ENCODE measurements at places on chromosomes 4 and X.

- H3K4me1 ChIP-seq: no peaks in the 10 kb centered on the region
- no peak for DNase-seq
- H3K36me3 ChIP-seq: no peaks in the 10 kb centered on the region
- no peaks in the 10 kb centered on the region for H3K27me3 ChIP-seq
Measured at GRCh38 chr4:84309191-84309590, 189.9 kb downstream of the NKX6-1 start.

DNA sequence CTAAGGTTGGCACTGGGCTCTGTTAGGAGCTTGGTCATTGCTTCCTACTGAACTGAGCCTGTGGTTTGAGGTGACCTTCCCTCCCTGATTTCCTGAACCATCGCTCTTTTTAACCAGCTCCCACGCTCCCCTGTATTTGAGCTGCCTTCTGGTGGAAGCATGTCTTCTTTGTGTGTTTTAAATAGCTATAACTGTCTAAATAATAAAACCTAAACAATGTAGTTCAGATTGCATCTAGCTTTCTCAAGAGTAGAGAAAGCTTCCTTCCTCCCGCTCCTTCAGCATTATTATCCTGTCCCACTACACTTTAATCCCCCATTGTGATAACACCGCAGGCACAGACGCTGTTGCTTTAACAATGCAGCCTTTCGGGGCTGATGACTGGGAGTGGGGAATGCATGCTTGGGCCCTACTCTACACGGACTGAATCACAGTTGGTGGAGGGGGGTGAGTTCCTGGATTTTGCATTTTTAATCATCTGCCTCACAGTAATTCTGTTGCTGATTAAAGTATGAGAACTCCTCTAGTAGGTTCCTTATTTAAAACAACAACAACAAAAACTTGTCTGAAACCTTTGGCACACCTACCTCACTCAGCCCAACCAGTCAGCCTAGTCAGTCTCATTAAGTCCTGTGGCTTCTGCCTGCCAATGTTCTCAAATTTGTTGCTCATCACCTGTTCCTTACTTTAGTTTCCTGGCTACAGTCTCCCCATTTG, 6.6 kb downstream of the SMS start:
- H3K27ac ChIP-seq: peak overlapping the region; percentile 77
- no peaks in the 10 kb centered on the region for H3K27me3 ChIP-seq
- DNase-seq: no peak

DNA sequence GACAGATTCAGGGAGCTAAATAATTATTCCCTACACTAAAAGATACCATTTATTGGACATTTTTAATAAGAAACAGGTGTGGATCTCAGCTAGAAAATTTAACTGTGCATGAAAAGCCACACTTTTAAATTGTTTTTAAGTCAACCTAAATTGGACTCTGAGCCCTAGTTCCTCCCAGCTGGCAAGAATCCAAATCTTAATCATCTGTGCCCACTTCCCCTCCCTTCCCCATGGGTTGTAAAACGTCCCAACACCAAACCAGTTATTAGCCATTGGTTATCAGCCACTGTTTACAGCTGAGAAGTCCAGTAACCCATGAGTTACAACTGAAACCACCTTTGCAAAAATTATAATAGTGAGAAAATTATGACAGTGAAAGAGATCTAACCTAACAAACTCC, 125.6 kb upstream of the S100G start:
- H3K27me3 ChIP-seq: peaks cover 10% of the 10 kb centered on the region
- H3K36me3 ChIP-seq: peaks cover 1% of the 10 kb centered on the region
- DNase-seq: no peak
- no peak overlapping the region for H3K27ac ChIP-seq
- H3K4me3 ChIP-seq: no peak overlapping the region
- peaks cover 11% of the 10 kb centered on the region for H3K4me1 ChIP-seq

GRCh38 chr4:153616006-153616555, 68.0 kb upstream of the TLR2 start:
- peaks cover 56% of the 10 kb centered on the region for H3K36me3 ChIP-seq
- no peaks in the 10 kb centered on the region for H3K27me3 ChIP-seq
- no peak overlapping the region for H3K27ac ChIP-seq
- peaks cover 28% of the 10 kb centered on the region for H3K4me1 ChIP-seq

DNA sequence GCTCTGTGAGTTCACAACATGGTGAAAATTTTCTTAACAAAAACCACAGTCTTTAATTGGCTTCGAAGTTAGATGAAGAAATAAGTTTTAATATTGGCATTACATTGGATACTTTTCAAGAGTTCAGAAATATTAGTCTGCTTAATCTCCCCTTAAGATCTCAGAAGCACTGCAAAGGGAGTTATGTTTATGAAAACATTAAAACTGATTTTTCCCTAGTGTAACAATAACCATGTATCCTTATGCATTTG, 1.5 kb downstream of the SETD7 start:
- peak overlapping the region; percentile 99 for H3K27ac ChIP-seq
- DNase-seq: no peak
- H3K27me3 ChIP-seq: peaks cover 10% of the 10 kb centered on the region
- peak overlapping the region; percentile 96 for H3K4me3 ChIP-seq

DNA sequence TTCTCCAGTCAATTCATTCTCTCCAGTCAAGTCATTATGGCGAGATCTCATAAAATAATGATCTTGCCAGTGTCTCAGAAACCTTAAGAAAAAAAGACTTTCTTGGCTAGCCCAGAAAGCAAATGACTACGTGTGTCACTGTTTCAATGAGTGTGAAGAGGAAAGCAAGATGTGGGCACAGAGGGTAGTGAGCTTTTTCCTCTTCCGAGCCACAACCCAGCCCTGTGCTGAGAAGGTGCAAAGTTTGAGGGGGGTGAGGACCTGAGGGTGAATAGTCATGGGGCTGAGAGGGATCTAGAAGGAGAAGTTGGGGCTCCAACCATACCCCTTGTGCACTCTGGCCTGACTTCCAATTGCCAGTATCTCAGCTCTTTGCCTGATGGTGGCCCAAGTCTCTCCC, 85.6 kb upstream of the EGFL6 start:
- H3K27ac ChIP-seq: peak overlapping the region; percentile 83
- no peak for DNase-seq
- no peaks in the 10 kb centered on the region for H3K27me3 ChIP-seq
- peaks cover 27% of the 10 kb centered on the region for H3K4me1 ChIP-seq
- peaks cover 1% of the 10 kb centered on the region for H3K36me3 ChIP-seq

GRCh38 chr4:7752649-7753048, 187.0 kb downstream of the AFAP1 start:
- no peaks in the 10 kb centered on the region for H3K4me1 ChIP-seq
- H3K27ac ChIP-seq: no peak overlapping the region

DNA sequence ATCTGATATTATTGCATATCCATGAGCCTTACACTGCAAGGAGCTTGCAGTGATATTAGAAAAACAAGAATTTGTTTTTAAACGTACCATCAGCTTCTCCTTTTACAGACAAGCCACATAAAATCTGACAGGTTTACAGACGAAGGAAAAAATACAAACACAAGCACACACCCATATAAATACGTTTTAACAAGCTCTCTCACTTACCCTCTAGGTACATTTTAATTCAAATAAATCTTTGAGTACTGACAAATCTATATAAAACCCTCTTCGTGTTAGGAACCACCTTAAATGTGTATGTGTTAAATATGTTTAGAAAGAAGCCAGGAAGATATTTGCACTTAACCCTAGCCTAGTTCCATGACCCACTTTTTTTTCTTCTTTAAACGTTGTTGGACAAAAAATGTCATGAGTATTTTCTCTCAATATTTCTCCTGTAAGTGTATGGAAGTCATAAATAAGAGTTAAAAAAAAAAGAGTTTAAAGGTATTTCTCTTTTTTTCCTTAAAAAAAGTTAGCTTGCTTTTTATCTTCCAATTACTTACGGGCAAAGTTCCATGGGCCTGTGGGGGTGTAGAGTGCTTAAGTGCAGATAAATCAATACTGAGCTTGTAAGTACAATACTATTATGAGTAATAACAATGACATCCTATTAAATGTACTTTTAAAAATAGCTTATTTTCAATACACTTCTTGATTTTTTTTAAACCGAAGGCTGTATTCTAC, 1.5 kb downstream of the ARAP2 start:
- peak overlapping the region; percentile 94 for H3K27ac ChIP-seq
- peak overlapping the region; percentile 88 for H3K4me3 ChIP-seq
- peaks cover 20% of the 10 kb centered on the region for H3K36me3 ChIP-seq
- DNase-seq: no peak
- H3K27me3 ChIP-seq: no peaks in the 10 kb centered on the region

DNA sequence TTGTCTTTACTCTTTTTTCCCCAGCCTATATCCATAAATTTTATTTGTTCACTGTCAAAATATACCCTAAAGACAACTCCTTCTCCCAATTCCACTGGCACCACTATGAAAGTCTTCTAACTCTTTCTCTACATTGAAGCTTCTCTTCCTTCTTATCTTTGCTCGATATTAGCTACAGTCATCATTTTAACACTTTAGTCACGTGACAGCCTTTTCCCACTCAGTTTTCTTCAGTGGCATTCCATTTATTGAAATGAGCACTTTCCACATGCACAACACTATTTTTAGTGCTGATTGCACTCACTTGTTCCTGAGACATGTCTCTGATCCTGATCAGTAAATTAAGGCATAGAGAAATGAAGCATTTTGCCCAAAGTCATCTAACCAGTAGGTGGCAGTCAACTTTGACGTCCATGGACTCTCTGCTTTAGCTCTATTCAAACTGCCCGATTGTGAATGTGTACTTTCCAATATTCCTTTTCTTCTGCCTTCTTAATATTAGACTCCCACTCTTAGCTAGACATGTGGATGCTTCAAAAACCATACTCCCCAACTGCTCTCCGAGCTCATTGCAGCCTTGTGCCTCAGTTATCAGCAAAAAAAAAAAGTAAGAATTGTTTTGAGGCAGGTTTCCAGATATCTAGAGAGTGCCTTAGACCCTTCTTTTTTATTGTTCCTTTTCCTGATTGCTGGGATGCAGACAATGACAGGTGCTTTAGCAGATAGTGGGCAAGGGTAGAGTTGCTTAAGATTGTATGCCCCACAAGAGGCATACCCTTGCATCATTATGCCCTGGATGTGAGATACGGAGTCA, 394.4 kb upstream of the ADGRL3 start:
- H3K4me3 ChIP-seq: no peak overlapping the region
- no peaks in the 10 kb centered on the region for H3K27me3 ChIP-seq
- H3K27ac ChIP-seq: no peak overlapping the region
- no peaks in the 10 kb centered on the region for H3K4me1 ChIP-seq
- no peaks in the 10 kb centered on the region for H3K36me3 ChIP-seq

GRCh38 chr4:69748173-69748572, 12.2 kb downstream of the SULT1B1 start:
- DNase-seq: no peak
- H3K4me1 ChIP-seq: no peaks in the 10 kb centered on the region
- H3K27me3 ChIP-seq: no peaks in the 10 kb centered on the region
- peaks cover 3% of the 10 kb centered on the region for H3K36me3 ChIP-seq

DNA sequence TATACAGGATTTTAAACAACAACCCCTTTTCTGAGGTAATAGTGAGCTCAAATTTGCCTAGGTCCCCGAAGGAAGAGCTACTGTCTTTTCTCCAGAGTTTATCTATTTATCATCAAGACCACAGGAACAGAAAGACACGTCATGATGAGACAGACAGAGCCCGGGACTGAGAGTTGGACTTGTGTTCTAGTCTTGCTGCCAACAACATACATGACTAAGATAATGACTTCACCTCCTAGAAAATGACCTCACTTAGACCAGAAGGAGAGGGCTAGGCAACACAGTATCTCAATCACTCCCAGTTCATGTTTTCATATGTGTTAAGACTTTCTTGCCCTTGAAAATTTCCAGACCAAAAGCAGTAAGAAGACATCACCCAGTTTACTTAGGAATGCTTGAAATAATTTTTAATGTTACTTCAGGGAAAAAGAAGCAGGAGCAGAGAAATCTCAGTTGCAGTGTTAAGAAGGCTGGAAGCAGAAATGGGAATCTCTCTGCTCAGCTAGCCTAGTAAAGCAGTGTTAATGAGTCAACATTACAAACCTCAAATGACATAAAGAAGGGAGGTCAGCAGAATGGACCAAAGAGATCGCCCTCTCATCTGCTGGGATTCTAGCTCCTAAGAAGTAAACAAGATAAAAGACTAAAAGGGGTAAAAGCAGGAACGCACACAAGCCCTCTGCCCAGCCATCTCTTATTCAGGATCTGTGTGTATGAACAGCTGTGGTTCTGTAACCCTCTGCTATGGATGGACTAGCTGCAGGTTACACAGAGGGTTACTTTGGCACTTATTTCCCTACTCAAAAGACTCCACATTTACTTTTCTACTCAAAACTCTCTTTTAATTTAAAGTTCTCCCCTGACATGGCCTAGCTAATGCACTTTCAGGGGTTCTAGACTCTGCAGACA, 24.8 kb downstream of the PDGFC start:
- H3K4me3 ChIP-seq: no peak overlapping the region
- H3K4me1 ChIP-seq: no peaks in the 10 kb centered on the region
- no peaks in the 10 kb centered on the region for H3K36me3 ChIP-seq
- no peaks in the 10 kb centered on the region for H3K27me3 ChIP-seq
- H3K27ac ChIP-seq: no peak overlapping the region

- H3K27me3 ChIP-seq: no peaks in the 10 kb centered on the region
- no peaks in the 10 kb centered on the region for H3K4me1 ChIP-seq
- no peaks in the 10 kb centered on the region for H3K36me3 ChIP-seq
- H3K4me3 ChIP-seq: no peak overlapping the region
- no peak for DNase-seq
Measured at GRCh38 chr4:125663896-125664767, 349.4 kb downstream of the FAT4 start.

GRCh38 chr4:11424000-11424399, 4.7 kb downstream of the HS3ST1 start:
- H3K36me3 ChIP-seq: peaks cover under 1% of the 10 kb centered on the region
- peaks cover 25% of the 10 kb centered on the region for H3K27me3 ChIP-seq
- no peak for DNase-seq
- no peak overlapping the region for H3K4me3 ChIP-seq
- no peak overlapping the region for H3K27ac ChIP-seq

DNA sequence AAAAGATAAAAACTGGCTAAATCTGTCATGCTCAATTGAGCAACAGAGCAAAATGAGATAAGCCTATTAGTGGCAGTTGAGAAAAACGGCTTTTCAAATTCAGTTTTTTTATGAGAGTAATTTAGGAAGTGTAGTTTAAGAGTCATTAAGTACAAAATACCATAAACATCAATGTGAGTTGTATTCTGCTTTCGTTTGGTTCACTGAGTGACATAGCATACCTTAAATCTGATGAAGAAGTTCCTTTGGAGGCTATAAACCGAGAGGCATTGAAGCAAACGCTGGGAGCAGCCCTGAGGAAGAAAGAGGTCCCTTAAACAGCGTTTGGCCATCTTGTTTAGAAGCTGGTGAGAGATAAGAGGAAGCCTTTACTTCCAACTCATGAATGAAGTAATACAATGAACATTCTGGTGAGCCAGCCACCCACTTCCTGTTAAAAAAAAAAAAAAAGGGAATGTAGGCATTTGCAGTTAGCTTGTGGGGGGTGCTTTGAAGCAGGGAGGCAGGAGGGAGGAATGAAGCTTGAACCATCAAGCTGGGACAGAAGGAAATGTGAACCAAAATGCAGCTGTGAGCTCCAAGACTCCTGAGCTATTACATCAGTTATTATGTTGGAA, 132.3 kb downstream of the ZNF330 start:
- no peaks in the 10 kb centered on the region for H3K4me1 ChIP-seq
- H3K4me3 ChIP-seq: no peak overlapping the region
- H3K27ac ChIP-seq: no peak overlapping the region
- no peak for DNase-seq
- H3K36me3 ChIP-seq: no peaks in the 10 kb centered on the region
- H3K27me3 ChIP-seq: peaks cover 10% of the 10 kb centered on the region

Data from central memory CD8-positive, alpha-beta T cell (primary cell).